NCI-H1694 treated with DMSO at 0.1 percent for 48 hours (cell line): ENCODE measurements at places on chromosomes 3 and 15.

- DNase-seq = no peak
Observed at GRCh38 chr3:150101016-150101415, 130.3 kb upstream of the PFN2 start.

DNA sequence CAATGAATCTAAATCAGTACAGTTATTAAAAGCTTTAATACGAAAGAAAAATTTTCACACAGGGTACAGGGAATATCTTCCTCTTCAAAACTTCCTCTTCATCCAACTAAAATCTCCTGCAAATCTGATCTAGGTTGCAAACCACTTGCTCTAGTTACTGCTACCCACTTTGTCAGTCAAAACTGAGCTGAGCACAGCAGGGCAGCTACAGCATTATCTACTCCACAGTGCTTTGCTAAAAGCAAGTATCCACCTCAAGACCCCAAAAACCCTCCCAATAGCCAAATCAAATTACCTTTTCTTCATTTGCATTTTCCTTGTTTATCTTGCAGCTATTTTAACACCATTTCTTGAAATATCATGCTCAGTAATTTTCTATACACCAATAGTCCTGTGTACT lies 14.7 kb downstream of the ZNF280D start:
- DNase-seq = no peak

DNA sequence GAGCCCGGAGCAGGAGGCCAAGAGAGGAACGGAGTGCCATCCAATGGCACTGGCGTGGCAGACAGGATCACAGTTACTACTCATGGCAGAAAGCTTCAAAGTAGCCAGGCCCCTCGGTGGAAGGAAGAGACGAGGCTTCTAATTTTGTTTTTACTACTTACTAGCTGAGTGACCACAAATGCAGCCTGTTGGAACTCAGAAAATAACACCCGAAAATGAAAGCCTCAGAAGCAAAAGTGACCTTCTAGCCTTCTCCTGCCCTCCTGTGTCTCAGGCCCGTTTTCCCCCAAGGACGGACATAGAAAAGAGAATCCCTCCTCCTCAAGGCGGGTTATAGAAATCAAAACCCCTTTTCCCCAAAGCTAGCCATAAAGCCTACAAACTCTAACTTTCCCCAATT lies 9.9 kb upstream of the STRA6 start:
- no peak for DNase-seq

- no peak for DNase-seq
Observed at GRCh38 chr3:16372362-16373292, 107.6 kb downstream of the OXNAD1 start.

GRCh38 chr3:116077557-116077956 lies 367.7 kb downstream of the LSAMP start:
- no peak for DNase-seq

DNA sequence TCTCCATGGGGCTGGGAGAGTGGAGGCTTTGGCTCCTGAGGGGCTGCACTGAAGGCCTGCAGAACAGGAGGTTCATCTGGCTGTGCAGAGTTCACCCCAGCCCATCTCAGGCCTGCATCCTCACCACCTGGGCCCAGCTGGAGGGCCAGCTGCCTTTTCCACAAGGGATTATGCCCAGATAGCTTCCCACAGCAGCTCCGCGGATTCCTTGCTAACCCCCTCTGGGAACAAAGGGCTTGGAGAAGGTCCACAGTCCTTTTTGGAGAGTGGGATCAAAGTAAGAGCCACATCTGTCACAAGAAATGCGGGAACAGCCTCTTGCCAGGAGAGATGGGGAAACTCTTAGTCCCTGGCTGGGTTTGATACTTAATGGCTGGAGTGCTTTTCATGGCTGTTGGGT lies 164.7 kb upstream of the RGMA start:
- no peak for DNase-seq

DNA sequence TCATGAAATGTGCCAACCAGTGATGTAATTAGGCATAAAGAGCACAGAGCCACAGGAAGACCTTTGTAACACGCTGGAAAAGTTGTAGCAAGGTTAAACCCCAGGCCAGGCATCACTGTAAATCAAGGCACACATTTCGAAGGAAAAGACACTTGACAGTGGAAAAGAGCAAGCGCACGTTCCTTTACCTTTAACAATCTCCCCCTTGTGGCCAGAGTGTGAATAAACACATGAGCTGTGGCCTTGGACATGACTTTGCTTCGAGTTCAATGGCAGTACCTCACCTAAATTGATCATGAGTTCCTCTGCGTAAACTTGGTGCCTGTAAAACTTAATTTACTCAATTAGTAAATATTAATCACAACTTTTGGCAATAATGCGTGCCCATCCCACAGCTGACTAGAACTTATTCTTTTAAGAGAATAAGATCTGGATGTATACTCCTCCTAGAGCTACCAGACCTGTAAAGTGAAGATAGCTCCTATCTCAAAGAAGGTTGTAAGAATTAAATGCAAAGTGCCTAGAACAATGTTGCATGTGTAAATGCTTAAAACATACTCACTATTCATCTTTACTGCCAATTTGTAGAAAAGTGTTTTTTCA lies 757.0 kb upstream of the NECTIN3 start:
- peak; percentile 22 for DNase-seq

- DNase-seq = no peak
Observed at GRCh38 chr3:51968883-51969678, 1.8 kb upstream of the PCBP4 start.

- no peak for DNase-seq
Observed at GRCh38 chr3:156677536-156677935, 3.1 kb downstream of the TIPARP start.

- no peak for DNase-seq
Observed at GRCh38 chr15:38849046-38849445, 284.4 kb upstream of the RASGRP1 start.

GRCh38 chr3:141489203-141489602 lies 2.4 kb downstream of the RASA2 start:
- no peak for DNase-seq

DNA sequence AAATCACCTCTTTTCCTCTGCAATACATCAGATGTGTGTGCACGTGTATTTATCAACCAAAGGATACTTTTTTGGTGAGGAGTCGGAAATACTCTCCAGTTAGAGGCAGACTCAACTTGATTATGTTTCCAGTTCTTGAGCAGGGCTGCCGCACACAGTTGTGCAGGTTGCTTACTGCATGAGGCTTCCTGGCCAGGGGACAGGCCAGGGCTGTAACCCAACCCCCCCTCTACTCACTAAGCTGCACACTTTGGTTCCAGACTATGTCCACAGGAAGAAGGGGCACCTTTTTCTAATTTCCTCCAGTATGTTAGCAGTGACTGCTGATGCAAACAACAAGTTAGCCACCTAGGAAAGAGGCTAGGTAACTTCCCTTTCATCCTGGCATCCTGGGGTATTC lies 476.9 kb upstream of the TBL1XR1 start:
- no peak for DNase-seq

- no peak for DNase-seq
Observed at GRCh38 chr3:79521221-79521848, 246.5 kb downstream of the ROBO1 start.

DNA sequence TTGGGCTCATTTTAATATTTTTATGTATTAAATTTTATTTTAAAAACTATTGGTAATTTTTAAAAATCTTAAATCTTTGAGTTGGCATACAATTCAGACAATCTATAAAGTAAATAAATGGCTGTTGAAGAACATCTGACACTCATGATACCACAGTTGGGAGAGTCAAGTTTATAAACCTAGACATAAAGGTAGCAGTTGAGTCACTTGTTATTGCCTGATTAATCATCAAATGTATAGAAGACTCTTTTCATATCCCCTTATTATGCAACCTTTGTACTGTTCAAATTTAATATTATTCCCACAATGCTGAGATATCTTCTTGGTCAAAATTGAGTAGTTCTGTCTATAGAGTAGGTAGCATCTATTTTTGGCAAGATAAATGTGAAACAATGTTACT lies 19.6 kb downstream of the PAQR9 start:
- no peak for DNase-seq

DNA sequence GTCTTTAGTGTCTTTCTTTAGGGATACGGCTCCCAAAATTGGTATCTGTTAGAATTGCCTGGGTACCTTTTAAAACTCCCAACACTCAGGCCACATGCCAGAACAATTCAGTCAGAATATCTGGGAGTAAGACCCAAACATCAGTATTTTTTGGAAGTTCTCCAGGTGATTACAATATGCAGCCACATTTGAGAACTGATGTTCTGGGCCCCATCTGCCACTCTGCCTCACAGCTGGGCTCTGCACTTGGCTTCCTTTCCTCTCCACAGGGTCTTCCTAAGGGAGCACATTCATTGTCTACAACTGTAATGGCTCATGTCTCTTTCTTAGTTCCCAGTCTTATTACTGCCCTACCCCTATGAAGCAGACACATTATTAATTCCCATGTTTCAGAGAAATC lies 394.5 kb downstream of the MFSD1 start:
- DNase-seq = no peak

DNA sequence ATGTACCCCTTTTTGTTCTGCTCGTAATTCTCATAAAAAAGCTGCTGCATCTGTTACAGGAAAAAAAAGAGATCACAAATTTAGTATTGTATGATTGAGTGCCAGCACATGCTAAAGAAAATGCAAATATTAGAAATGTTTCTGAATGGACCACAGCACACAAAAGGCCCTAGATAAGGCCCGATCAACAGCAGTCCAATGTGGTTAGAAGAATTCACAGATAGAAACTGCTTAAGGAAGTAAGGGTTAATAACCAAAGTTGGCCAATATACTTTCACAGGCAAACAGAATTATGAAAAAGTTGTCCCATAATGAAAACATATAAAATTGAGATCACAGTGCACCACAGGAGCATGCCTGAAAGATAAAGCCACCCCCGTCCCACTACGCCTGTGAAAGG lies 72.9 kb downstream of the CHSY1 start:
- DNase-seq = no peak

- peak; percentile 79 for DNase-seq
Observed at GRCh38 chr15:91413142-91413541, 313.1 kb downstream of the SV2B start.

- DNase-seq = no peak
Observed at GRCh38 chr3:149151843-149152242, 22.4 kb downstream of the HPS3 start.

DNA sequence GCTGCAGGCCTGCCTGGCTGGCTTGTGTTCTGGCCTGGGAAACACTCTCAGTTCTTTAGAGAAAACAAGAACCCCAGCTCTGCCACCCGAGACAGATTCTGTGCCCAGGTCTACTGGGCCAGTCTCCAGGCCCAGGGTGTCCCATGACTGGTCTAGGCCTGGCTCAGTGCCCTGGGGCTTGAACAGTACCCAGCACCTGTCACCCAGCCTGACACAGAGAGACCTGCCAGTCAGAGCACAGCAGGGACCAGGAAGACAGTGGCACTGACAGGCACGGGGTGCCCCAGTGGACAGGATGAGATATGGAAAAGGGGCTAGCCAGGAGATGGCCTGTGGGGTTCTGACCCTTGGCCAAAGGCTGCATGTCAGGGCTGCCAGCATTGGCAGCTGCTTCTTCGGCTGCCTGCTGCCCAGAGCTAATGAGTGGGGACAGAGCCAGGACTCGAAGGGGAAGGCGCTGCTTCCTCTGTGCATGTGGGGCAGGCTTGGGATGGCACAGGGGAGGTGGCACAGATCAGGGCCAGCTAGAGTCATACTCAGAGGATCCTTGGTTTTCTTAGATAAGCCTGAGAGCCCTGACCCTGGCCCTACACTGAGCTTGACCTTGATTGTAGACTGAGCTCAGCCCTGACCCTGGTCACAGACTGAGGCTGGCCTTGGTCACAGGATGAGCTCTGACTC lies 15.1 kb downstream of the CCDC33 start:
- DNase-seq = peak; percentile 24

DNA sequence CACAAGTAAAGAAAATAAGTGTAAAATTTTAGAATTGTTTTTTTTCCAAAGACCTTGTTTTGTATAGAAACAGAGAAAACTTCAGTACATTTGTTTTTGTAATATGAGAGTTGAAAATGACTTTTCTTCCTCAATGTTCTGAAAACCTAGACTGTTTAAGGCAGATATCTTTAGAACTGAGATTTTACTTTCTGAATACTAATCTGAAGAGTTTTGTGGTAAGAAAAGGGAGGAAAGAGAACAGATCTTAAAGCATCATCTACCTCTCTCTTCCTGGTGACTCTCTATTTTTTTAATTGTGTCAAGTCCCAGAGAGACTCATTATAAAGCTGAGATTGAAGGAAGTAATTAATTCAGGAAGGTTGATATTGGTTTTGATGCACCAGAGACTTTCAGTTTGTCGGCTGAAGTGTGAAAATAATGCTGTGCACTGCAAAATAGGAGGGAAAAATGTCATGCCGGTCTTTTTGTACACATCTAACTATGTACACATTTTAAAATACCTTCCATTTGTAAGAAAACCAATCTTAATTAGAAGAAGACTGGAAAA lies 142.1 kb upstream of the NAALADL2 start:
- no peak for DNase-seq

DNA sequence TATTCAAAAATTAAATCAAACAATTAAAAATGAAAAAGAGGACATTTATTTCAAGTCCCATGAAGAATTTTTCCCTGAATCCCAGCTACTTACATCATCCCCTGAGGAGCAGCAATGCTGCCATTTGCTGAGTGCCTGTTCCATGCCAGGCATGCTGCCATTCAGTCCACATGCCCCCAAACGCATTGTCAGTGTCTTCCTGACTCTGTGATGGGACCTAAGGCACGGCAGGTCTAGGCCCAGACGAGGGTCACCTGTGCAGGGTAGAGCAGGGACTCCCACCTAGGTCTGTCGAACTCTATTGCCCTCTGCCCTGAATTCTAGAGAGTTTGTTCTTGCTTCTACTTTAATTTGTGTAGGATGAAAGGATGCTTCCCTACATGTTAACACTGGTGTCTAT lies 7.0 kb downstream of the PSTPIP1 start:
- no peak for DNase-seq

- peak; percentile 77 for DNase-seq
Observed at GRCh38 chr15:77543159-77543882, 89.4 kb downstream of the LINGO1 start.

DNA sequence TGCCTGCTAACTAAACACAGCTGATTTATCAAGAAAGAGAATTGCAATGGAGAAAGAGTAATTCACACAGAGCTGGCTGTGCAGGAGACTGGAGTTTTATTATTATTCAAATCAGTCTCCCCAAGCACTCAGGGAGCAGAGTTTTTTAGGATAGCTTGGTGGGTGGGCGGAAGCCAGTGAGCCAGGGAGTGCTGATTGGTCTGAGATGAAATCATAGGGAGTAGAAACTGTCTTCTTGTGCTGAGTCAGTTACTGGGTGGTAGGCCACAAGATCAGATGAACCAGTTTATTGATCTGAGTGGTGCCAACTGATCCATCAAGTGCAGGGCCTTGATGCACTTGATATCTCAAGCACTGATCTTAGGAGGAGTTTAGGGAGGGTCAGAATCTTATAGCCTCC lies 891.9 kb upstream of the CADM2 start:
- no peak for DNase-seq

DNA sequence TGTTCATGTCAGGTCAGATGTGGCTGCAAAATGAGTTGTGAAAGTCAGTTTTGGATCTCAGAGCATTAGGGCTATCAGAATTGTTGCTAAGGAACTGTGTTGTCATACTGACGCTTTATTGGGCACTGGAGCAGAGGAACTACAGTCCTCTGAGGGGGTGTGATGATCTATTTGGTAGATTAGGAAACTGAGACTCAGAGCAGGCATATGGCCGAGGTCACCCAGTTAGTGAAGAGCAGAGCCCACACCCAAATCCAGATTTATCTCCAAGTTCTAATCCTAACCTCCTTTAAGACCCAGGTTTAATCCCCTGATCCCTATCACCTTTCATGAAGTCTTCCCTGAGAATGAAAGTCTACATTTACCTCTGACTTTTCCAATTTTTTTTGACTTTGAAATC lies 25.6 kb upstream of the GLCE start:
- no peak for DNase-seq
